ENCODE measurements at places on chromosomes 3 and 15. TPM values are rescaled to one million over a fixed set of nuclear protein-coding genes. Genes with fewer than 3 reads are reported as not detected.

- H3K27ac ChIP-seq: no peak overlapping the region
- peaks cover 26% of the 10 kb centered on the region for H3K27me3 ChIP-seq
Observed at GRCh38 chr15:75801859-75802593, 41.2 kb upstream of the UBE2Q2 start.

- no peaks in the 10 kb centered on the region for H3K4me1 ChIP-seq
- peaks cover 6% of the 10 kb centered on the region for H3K36me3 ChIP-seq
- no peak overlapping the region for H3K4me3 ChIP-seq
- no peak overlapping the region for H3K27ac ChIP-seq
- no peaks in the 10 kb centered on the region for H3K27me3 ChIP-seq
- DNase-seq: no peak
Observed at GRCh38 chr3:135248213-135248612, 453.2 kb downstream of the EPHB1 start.

Gene AGTR1
- total RNA-seq: not detected

- H3K4me3 ChIP-seq: no peak overlapping the region
- H3K27me3 ChIP-seq: peaks cover 27% of the 10 kb centered on the region
- no peaks in the 10 kb centered on the region for H3K36me3 ChIP-seq
- no peak overlapping the region for H3K27ac ChIP-seq
- H3K4me1 ChIP-seq: no peaks in the 10 kb centered on the region
Observed at GRCh38 chr3:85758442-85758841, 799.7 kb downstream of the CADM2 start.

DNA sequence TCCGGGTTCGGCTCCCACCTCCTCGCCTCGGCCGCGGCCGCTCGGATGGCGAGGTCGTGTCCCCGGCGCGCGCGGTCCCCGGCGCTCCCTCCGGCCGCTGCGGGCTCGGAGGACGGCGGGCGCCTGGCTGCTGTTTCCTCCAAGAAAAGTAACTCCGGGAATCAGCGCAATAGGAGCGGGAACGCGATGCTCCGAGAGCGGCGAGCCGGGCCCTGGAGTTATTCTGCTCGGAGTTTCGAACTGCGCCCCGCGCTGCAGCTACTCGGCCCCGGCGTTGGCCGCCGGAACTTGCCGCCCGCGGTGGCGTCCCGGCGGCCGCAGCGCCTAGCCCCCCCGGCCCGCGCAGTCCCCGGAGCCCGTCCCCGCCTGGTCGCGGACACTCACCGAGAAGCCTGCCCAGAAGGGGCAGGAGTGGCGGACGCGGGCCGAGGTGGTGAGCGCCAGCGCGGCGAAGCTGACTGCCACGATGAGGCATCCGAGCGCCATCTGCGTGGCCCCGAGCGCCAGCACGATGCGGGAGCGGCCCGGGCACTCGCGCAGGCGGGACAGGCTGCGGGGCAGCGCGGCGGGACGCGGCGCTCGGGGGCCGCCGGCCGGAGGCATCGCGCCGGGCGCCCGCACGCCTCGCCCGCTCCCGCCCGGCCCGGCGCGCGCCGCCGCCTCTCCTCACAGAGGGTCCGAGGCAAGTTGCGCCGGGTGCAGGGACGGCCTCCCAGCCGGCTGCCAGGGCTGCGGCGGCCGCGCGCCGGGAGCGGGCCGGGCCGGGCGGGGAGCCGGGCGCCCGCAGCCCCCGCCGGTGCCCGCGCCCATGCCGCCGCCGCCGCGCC is 251.9 kb downstream of the TJP1 start:
- no peak overlapping the region for H3K4me3 ChIP-seq
- no peaks in the 10 kb centered on the region for H3K36me3 ChIP-seq
- H3K4me1 ChIP-seq: no peaks in the 10 kb centered on the region

DNA sequence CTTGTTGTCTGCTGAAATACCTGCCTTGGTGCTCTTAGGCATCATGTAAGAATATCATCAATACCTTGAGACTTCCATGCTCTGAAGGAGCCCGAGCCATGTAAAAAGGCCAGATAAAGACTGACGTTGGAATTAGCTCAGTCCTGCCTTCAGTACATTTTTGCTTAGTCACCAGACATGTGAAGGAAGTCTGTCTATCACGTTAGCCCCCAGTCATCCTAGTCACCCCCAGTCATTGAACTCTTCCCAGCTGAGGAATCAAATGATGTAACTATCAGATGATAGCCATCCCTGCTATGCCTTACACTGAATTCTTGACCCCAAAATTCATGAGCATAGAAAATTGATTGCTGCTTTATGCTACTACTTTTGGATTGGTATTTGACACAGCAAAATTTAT is 351.2 kb upstream of the SGO1 start:
- H3K27me3 ChIP-seq: no peaks in the 10 kb centered on the region
- no peaks in the 10 kb centered on the region for H3K4me1 ChIP-seq
- H3K36me3 ChIP-seq: no peaks in the 10 kb centered on the region
- no peak for DNase-seq

GRCh38 chr3:25532431-25533162 is 104.5 kb downstream of the RARB start:
- H3K36me3 ChIP-seq: no peaks in the 10 kb centered on the region
- no peaks in the 10 kb centered on the region for H3K27me3 ChIP-seq
- no peak overlapping the region for H3K27ac ChIP-seq
- H3K4me1 ChIP-seq: no peaks in the 10 kb centered on the region
- peak; percentile 45 for DNase-seq
- H3K4me3 ChIP-seq: no peak overlapping the region

DNA sequence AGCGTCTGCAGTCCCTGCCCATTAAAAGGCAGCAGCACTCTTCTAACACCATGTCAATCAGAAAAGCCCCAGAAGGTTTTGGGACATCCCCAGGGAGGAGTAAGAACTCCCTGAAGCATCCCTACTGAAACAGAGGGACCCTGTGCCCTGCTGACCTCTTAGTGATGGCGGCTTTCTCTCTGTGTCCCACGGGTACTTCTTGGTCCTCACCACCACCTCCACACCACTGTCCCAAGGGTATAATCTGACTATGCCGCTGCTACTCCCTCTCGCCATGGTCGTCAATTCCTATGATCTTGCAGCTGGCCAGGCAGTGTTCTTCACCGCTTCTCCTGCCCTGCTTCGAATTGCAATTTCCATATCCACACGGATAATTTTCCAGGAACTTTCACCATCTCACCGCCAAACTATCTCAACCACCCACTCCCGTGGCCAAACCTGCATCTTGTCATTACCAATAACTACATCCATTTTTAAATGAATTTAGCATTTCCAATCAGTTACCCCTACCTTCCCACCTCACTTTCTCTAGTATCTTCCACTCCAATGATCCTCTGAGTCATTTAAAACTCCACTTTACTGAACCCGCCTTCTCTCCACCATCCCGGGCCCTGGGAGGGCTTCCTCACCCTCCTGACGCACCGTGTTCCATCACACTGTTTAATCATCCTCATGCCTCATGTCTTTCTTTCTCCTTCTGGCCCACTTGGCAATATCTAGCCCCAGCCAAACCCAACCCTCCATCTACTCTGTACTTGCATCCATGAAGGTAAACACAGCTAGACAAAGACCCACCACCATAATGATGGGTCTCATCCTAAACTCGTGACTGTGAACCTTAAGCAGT is 23.7 kb downstream of the PRR23E start:
- no peak for DNase-seq
- H3K4me3 ChIP-seq: no peak overlapping the region
- no peaks in the 10 kb centered on the region for H3K4me1 ChIP-seq
- H3K27me3 ChIP-seq: no peaks in the 10 kb centered on the region
- H3K27ac ChIP-seq: no peak overlapping the region
- H3K36me3 ChIP-seq: no peaks in the 10 kb centered on the region

Gene MYRIP
- 0.19 TPM for total RNA-seq

DNA sequence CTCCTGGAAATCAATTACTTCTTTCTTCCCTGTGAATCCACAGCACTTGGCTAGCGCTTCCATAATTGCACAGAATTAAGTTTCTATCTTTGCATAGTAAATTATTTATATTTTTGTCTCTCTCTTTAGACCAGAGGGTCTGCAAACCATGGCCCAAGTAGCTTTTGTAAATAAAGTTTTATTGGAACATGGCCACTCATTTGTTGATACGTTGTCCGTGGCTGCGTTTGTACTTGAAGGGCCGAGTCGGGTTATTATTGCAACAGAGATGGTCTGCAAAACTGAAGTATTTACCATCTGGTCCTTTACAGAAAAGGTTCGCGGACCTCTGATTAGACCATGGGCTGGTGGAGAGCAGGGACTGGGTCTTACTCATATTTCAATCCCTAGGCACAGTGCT is 102.5 kb downstream of the RPLP1 start:
- peaks cover 21% of the 10 kb centered on the region for H3K4me1 ChIP-seq
- H3K36me3 ChIP-seq: no peaks in the 10 kb centered on the region
- no peak for DNase-seq
- no peak overlapping the region for H3K27ac ChIP-seq
- no peak overlapping the region for H3K4me3 ChIP-seq
- peaks cover 19% of the 10 kb centered on the region for H3K27me3 ChIP-seq

Gene ANKDD1A
- total RNA-seq: 0.16 TPM

Gene BFSP2
- total RNA-seq: not detected

Gene PRRT3
- total RNA-seq: 1.3 TPM

Gene CYP8B1
- not detected for total RNA-seq

DNA sequence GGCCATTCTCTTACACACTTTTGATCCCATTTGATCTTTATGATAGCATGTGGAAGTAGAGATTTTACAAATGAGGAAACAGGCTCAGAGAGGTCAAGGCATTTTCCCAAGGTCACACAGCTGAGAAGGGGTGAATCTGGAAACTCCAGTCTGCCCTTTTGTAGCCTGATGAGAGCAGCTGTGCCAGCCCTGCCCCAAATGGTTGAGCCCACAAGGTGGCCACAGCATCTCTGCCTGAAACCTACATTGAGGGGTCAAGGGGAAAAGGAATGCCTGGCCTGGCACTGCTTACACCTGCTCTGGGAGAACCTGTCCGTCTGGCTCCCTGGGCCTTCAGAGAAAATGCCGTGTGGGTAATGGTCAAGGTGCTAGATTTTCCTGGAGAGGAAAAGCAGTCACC is 200.2 kb upstream of the LINGO1 start:
- no peak for DNase-seq
- H3K4me1 ChIP-seq: no peaks in the 10 kb centered on the region
- H3K27ac ChIP-seq: no peak overlapping the region
- H3K4me3 ChIP-seq: no peak overlapping the region
- H3K36me3 ChIP-seq: no peaks in the 10 kb centered on the region

GRCh38 chr15:98866511-98866910 is 141.1 kb downstream of the PGPEP1L start:
- peak overlapping the region; percentile 74 for H3K4me3 ChIP-seq
- H3K27me3 ChIP-seq: no peaks in the 10 kb centered on the region
- peak overlapping the region; percentile 96 for H3K27ac ChIP-seq
- H3K4me1 ChIP-seq: peaks cover 24% of the 10 kb centered on the region
- DNase-seq: peak; percentile 60
- peaks cover 8% of the 10 kb centered on the region for H3K36me3 ChIP-seq

Gene NGLY1
- total RNA-seq: 45.4 TPM

DNA sequence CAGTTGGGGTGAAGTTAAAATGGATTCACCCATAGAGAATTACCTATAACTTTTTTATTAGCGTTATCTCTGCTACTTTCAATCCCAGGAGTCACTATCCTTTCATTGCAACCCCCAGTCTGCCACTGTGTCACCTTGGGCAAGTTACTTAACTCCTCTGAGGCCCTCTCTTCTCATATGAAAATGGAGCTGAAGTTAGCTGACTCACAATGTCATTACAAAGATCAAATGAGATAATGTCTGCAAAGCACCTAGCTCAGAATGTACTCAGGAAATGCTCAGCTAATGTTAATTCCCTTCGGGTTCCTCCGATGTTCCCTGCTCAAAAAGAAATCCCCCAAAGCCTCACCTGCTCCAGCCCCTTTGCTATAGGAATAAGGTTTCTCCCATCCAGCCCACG is 50.0 kb downstream of the TRIM42 start:
- no peaks in the 10 kb centered on the region for H3K36me3 ChIP-seq
- no peak for DNase-seq
- no peak overlapping the region for H3K4me3 ChIP-seq
- H3K27me3 ChIP-seq: peaks cover 32% of the 10 kb centered on the region

DNA sequence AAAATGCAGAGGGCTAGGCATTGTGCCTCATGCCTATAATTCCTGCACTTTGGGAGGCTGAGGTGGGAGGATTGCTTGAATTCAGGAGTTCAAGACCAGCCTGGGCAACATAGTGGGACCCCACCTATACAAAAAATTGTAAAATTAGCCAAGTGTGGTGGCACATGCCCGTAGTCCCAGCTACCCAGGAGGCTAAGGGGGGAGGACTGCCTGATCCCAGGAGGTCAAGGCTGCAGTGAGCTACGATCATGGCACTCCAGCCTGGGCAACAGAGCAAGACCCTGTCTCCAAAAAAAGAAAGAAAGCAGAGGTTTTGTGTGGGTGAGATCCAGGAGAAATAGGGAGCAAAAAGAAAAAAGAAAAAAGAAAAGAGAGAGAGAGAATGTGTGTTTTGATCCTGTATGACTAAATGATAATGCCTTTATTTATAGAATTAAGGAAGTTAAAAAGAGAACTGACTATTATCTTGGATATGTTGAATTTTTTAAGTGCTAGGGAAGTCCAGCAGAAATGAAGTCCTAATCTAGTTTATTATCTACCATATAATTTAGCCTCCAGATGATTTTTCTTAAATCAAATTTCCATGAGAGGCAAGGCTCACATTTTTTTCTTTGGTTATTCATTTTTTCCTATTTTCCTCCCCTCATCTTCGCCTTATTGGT is 4.8 kb downstream of the TTBK2 start:
- no peak overlapping the region for H3K4me3 ChIP-seq
- no peak overlapping the region for H3K27ac ChIP-seq
- H3K27me3 ChIP-seq: no peaks in the 10 kb centered on the region
- peaks cover 20% of the 10 kb centered on the region for H3K4me1 ChIP-seq

DNA sequence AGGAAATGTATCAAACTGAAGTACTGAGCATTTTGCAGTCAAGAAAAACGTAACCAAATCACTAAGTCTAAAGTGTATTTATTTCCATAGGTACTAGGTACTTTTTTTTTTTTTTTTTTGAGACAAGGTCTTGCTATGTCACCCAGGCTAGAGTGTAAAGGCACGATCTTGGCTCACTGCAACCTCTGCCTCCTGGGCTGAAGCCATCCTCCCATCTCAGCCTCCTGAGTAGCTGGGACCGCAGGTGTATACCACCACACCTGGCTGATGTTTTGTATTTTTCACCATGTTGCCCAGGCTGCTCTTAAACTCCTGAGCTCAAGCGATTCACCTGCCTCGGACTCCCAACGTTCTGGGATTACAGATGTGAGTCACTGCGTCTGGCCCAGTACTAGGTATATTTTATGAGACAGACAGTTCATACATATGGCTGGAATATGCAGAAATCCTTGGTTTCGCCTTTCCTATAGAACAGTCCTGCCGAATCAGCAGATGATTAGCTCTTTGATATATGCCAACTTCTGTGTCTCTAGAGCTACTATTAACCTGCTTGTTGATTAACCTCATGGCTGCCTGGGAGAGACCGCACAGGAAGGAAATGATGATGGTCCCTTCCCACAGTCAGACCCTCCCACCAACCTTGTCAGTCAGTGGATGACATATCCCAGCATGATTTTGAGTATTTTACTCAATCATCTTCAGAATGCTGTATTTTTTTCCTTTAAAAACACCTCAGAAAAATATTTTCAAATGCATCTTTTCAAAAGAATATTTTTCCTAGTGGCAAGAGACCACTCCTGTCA is 32.3 kb downstream of the TMOD3 start:
- peak; percentile 64 for DNase-seq
- H3K36me3 ChIP-seq: peaks cover 46% of the 10 kb centered on the region
- H3K27ac ChIP-seq: peak overlapping the region; percentile 67
- peaks cover 61% of the 10 kb centered on the region for H3K4me1 ChIP-seq
- no peak overlapping the region for H3K4me3 ChIP-seq
- H3K27me3 ChIP-seq: no peaks in the 10 kb centered on the region

Gene CELSR3
- total RNA-seq: 21.5 TPM

Measured in MCF 10A (cell line).